ENCODE measurements at places on chromosomes 11 and 22.

GRCh38 chr11:74464746-74465145 is 2.6 kb downstream of the KCNE3 start:
- DNase-seq, result no peak

GRCh38 chr22:20205964-20206708 is 55.3 kb upstream of the CCDC188 start:
- peak; percentile 30 for DNase-seq

DNA sequence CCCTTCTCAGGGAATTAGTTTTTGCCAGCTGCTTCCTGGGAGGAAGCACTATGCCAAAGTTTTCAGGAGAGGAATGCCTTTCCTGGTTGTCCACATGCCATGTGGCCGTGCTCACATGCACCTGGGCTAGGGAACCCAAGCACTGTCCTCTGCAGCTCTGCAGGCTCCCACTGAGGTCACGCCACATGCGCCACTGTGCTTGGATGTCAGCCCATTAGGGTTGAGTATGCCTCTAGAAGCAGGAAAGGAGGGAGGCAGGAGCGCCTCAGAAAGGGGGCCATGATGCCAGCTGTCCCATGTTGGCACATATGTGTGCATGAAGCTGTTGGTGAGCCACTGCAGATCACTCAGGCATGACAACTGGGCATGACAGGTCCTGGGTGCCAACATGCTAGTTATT is 81.6 kb upstream of the SUSD2 start:
- no peak for DNase-seq

- DNase-seq, result no peak
Observed at GRCh38 chr11:134785660-134786284, 373.7 kb upstream of the B3GAT1 start.

DNA sequence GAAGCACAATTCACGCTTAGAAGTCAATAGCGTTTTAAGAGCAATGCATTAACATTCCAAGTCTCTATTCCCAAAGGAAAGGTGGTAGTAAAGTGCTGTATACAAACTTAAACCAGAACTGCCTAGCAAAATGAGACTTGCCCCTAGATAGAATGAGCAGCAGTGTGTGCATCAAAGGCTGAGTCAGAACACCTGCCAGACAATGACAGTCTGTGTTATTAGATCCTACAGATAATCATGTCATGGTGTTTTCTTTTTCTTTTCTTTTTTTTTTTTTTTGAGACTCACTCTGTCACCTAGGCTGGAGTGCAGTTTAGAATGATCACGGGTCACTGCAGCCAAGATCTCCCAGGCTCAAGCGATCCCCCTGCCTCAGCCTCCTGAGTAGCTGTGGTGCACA is 1.6 kb downstream of the RTCB start:
- no peak for DNase-seq

- no peak for DNase-seq
Observed at GRCh38 chr11:84686716-84687115, 940.4 kb downstream of the DLG2 start.

- DNase-seq, result no peak
Observed at GRCh38 chr11:44985721-44986120, 35.0 kb upstream of the TP53I11 start.

DNA sequence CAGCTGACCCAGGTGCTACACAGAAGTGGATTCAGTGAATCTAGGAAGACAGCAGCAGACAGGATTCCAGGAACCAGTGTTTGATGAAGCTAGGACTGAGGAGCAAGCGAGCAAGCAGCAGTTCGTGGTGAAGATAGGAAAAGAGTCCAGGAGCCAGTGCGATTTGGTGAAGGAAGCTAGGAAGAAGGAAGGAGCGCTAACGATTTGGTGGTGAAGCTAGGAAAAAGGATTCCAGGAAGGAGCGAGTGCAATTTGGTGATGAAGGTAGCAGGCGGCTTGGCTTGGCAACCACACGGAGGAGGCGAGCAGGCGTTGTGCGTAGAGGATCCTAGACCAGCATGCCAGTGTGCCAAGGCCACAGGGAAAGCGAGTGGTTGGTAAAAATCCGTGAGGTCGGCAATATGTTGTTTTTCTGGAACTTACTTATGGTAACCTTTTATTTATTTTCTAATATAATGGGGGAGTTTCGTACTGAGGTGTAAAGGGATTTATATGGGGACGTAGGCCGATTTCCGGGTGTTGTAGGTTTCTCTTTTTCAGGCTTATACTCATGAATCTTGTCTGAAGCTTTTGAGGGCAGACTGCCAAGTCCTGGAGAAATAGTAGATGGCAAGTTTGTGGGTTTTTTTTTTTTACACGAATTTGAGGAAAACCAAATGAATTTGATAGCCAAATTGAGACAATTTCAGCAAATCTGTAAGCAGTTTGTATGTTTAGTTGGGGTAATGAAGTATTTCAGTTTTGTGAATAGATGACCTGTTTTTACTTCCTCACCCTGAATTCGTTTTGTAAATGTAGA is 1.7 kb downstream of the MALAT1 start:
- DNase-seq, result no peak

DNA sequence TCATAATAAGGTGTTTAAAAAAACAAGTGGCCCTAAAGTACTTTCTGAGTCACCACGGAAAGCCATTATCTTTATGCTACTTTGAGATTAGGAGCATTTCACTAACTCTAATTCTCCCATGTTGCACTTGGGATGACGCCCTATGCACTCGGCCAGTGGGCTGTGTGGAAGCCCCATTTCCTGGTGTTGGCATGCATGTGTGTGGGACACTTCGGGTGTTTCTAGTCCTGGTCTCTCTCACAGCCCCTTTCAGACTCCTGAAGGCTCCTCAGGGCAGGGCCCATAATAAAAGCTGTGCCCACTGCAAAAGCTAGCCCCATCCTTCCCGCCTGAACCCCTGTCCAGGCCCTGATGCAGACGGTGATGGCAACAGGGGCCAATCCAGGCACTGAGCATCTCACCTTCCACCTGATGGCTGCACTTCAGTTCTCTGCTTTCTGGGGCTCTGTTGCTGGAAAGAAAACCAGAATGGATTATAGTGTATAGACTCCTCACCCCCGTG is 14.9 kb upstream of the FXYD2 start:
- no peak for DNase-seq

- no peak for DNase-seq
Observed at GRCh38 chr11:65356394-65356972, 1.9 kb downstream of the TIGD3 start.

Data from stimulated activated CD8-positive, alpha-beta memory T cell treated with anti-CD3 and anti-CD28 coated beads, Interleukin-4, amount 100 ng/mL, for 4 hours (primary cell).